ENCODE measurements at places on chromosomes 7 and 10.

GRCh38 chr10:74728225-74728624 lies 98.2 kb upstream of the KAT6B start:
- no peak for DNase-seq

GRCh38 chr7:134406431-134406830 lies 52.5 kb downstream of the AKR1B1 start:
- DNase-seq = no peak

DNA sequence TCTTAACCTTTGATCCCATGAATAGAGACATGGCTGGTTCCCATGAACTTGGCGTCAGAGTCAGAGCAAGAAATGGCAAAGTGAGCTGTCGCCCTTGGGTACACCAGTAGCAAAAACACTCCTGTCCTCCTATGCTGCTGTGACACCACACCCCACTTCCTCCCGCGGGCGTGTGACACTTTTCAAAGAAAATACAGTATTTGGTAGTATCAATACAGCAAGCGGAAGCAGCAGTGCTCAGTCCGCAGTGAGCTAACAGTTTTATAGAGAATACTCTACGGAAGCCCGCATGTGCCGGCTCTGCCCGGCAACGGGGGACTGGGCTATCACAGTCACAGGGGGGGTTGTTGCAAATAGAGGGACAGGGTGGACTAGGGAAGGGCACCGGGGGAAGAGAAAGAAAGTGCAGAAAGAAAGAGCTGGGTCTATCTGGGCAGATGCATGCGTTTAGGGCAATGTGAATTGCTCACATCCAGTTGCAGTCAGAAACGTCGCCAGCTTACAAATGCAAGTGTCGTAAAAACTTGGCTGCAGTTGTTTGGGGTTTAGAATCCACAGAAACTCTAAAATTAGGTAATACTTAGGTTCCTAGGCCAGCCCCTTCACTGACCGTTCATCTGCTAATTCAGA lies 49.8 kb downstream of the PRKCQ start:
- peak; percentile 36 for DNase-seq

DNA sequence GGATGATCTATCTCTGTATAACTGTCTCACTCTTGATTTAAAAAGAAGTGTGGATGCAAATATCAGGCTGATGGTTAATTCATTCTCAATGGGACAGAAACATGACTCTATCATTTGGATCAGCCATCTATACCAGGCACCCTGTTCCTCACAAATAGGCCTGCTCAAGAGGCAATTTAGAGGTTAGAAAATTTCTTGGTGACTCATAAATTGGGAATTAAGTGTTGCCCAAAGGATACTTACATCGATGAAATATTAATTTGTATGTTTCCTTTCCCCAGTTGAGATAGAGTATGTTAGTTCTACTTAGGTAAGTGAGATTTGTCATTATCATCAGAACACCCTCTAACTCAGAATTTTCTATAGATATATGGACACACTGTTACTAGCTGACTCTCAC lies 57.7 kb downstream of the PRSS58 start:
- no peak for DNase-seq

- no peak for DNase-seq
Measured at GRCh38 chr7:109343678-109344077, 774.0 kb downstream of the DNAJB9 start.

- no peak for DNase-seq
Measured at GRCh38 chr7:55484834-55485233, 87.5 kb downstream of the VOPP1 start.

DNA sequence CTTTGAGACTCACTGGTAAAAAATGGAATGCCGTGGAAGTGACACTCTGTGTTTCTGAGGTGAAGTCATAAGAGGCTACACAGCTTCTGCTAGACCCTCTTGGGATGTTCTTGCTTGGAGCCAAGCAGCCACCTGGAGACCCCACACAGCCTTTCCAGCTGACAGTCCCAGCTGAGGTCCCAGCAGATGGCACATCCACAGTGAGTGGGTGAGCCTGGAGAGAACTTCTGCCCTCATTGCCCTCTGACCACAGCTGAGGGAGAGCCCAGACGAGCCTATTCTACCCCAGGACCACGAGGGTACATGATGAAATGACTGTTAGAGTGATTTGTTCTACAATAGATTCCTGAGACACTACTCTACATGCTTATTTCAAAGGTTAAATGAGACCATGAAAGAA lies 44.3 kb downstream of the CXCL12 start:
- DNase-seq = no peak

- DNase-seq = no peak
Measured at GRCh38 chr10:71766717-71767419, 6.5 kb downstream of the VSIR start.

GRCh38 chr7:74454925-74455288 lies 1.2 kb downstream of the GTF2IRD1 start:
- DNase-seq = no peak

DNA sequence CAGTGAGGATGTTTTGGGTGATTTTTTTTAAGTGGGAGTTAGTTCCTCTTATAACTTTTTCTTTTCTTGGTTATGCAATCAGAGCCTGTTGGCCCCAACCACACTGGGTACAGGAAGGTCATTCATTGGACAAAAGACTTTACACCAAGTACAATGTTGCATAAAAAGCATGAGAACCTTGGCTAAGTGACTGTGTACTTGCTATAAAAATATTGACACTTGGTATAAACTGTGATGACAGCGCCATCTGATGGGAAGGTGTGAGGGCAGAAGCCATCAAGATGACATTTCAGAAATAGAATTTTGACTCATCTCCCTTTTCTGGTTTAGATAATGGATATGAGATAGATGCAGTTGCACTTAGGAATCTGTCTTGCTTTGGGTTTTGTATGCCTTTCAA lies 126.4 kb upstream of the CCDC6 start:
- no peak for DNase-seq

- DNase-seq = no peak
Measured at GRCh38 chr7:50156706-50157105, 63.7 kb upstream of the ZPBP start.

GRCh38 chr10:27820637-27821036 lies 75.0 kb upstream of the MKX start:
- no peak for DNase-seq

DNA sequence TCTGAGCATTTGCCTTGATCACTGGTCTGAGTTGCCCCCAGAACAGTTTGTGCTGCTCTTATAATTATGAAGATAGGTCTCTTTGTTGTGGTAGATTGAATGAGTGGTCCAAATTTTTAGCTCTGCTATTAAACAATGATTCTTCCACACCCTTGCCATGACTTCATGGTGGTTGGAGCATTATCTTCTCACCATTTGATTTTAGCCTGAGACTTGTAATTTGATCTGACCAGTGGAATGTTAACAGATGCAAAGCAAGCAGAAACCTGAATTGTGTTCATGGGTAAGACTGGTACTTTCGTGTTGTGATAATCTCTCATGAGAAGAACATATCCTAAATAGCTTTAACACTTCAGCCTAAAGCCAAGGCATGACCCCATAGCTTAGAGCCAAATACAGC lies 139.1 kb downstream of the TFPI2 start:
- DNase-seq = no peak

- no peak for DNase-seq
Measured at GRCh38 chr10:77457266-77457665, 180.3 kb downstream of the KCNMA1 start.

DNA sequence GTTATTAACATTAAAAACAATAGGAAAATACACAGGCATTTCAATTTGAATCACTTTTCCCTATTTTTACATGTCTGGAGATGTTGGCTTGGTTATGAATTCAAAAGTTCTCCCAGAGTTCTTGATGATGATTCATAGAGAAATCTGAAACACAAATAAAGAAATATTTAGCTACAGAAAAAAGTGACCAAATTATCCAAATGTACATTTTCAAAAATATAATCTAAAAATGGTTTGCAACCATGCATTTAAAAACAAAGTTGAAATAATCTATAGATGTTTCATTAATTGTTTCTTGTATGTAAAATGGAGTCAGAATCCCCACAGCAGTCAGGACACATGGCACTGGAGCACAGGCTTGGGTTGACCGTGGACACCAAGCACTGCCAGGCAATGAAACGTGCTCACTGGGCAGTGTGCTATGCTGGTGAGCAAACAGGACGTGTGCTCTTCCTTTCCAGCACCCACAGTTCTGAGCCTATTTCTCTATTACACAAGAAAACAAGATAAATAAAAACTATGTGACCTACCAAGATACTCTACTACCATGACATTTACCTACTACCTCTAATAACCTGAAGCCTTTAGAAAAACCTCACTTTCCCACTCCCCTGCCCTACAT lies 44.1 kb upstream of the PTPRN2 start:
- DNase-seq = no peak

DNA sequence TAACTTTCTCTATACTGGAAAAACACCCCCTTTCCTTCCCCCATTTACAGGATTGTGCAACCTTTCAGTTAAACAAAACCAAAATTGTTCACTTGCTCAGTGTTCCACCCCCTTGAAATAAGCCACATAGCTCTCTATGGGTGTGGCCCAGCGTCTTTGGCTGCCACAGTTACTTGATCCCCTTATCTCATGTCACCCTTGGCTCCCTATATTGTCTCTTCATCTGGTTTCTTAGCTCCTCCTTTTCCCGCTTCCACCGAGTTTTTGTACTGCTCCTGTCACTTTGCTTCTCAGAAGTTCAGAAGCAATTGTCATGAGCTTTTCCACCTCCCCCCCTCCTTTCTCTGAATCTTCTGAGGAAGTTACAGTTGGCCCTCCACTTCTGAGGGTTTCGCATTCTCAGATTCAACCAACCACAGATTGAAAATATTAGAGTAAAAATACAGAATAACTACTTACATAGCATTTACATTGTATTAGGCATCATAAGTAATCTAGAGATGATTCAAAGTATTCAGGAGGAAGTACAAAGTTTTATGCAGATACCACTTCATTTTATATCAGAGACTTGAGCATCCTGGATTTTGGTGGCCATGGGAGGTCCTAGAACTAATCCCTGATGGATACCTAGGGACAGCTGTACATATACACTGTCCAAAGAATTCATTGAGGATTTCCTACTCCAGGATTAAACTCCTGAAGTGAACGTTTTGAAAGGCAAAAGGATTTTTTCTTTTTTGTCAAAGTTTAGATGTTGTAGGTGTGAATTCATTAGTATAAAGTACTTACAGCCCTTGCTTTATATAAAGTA lies 60.4 kb downstream of the ADD3 start:
- no peak for DNase-seq

- no peak for DNase-seq
Measured at GRCh38 chr7:50272808-50273207, 31.7 kb upstream of the IKZF1 start.

GRCh38 chr7:70455925-70456324 lies 676.0 kb upstream of the GALNT17 start:
- DNase-seq = no peak

- no peak for DNase-seq
Measured at GRCh38 chr7:156073366-156074052, 261.2 kb upstream of the SHH start.

DNA sequence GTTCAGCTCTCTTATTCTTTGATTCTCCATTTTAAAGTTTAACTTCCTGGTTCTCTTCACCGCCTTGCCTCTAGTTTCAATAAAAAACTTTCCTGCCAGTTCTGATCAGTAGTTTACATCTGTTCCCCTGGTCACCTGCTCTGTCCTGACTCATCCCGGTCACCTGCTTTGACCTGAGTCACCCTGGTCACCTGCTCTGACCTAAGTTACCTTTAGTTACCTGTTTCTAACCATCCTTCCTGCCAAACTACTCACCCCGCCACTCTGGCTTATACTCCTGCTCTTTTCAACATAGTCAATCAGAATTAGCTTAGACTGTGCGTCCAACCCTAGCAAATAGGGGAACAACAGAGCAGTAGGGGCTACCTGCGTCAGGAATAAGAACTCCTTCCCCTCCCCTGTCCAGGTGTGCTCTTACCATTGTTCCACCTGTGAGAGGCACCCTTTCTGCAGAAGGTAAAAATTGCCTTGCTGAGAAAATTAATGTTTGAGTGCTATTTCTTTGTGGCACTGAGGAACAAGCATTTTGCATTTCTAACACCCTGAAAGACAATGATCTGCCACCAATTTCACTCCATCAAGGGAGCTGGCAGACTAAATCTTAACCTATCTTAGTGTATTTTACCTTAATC lies 263.6 kb downstream of the DOCK4 start:
- DNase-seq = no peak

DNA sequence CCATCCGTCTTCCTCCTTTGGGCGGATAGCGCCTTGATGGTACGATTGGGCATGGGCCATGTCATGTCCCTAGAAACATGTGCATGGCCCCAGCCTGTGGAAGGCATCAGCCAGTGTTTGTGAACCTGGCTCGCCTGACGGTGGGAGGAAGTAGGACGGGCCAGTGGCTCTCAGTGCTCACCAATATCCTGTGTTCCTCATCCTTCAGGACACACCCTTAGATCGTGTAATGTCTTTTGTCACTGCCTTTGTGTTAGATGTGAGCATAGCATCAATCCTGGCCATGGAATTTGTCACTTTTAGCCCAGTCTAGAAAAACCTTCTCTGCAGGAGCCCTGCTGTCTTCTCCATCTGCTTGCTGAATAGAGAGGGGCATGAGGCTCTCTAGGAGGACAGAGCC lies 77.6 kb downstream of the PFKFB3 start:
- no peak for DNase-seq

GRCh38 chr7:140611641-140612040 lies 29.0 kb downstream of the DENND2A start:
- no peak for DNase-seq

- DNase-seq = no peak
Measured at GRCh38 chr7:134129856-134130523, 2.9 kb downstream of the LRGUK start.

DNA sequence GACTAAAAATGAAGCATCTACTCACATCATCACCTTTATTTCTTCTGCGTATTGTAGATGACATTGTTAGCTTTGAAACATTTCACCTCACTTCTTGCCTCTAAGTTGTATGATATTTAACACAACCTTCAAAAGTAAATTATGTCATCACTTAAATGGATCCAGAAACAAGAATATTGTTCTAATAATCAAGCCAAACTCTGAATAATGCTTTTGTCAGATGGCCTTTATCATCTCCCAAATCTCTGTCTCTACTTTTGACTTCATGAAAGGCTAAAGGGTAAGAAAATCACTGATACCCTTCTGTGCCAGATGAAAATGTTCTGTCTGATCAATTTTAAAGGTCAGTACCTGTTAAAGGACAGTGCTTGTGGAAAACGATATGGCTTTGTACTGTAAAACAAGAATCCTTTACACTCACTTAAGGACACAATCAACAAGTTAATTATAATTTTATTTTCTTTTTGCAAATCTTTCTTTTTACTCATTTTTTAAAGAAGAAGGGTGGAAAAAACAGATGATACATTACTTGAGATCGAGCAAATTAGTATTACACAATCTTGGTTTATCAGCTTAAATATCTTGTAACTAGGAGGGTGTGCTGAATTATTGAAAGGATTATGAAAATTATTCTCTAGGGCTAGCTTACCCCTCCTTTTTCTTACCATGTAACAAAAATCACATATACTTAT lies 309.4 kb upstream of the IGFBP3 start:
- DNase-seq = no peak

GRCh38 chr7:72540106-72540611 lies 128.0 kb upstream of the CALN1 start:
- DNase-seq = no peak

DNA sequence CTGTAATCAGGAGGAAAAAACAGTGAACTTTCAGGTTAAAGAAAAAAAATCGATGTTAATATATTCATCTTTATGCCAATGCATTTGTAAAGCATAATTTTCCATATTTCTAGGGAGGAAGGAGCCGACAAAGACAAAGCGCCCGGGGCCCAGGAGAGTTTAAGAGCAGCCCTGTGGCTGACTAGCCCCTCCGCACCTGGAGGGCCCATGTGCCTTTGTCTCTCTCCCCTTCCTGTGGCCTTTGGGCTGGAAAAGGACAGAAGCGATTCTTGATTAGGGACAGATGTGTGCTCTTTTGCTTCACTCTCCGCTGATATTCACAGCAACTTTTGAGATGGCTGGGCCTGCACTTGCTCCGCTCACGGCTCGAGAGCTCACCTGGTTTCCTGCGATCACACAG lies 23.1 kb downstream of the DDC start:
- no peak for DNase-seq
